ENCODE measurements at places on chromosomes 7 and 10.

GRCh38 chr7:50068850-50069551, 24.0 kb downstream of the ZPBP start:
- no peak for DNase-seq

- no peak for DNase-seq
Measured at GRCh38 chr7:85426487-85426960, 239.7 kb upstream of the SEMA3D start.

GRCh38 chr10:51162002-51162401, 87.7 kb downstream of the PRKG1 start:
- DNase-seq, result no peak

DNA sequence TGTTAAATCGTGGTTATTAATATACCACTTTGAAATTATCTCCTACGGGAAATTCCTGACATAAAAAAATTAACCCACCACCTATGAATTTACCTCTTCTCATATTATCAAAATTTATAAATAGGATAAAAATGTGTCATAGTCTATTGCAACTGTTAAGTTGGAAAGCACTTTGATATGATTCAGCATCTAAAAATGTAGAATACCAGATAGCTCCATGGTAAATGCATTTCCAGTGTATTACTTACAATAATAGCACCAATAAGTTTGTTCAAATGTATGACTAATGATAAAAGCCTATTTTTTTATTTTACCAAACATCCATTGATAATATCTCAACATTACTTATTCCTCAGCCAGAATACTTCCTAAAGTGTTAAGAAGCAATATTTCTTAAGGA, 13.6 kb upstream of the KCND2 start:
- no peak for DNase-seq

DNA sequence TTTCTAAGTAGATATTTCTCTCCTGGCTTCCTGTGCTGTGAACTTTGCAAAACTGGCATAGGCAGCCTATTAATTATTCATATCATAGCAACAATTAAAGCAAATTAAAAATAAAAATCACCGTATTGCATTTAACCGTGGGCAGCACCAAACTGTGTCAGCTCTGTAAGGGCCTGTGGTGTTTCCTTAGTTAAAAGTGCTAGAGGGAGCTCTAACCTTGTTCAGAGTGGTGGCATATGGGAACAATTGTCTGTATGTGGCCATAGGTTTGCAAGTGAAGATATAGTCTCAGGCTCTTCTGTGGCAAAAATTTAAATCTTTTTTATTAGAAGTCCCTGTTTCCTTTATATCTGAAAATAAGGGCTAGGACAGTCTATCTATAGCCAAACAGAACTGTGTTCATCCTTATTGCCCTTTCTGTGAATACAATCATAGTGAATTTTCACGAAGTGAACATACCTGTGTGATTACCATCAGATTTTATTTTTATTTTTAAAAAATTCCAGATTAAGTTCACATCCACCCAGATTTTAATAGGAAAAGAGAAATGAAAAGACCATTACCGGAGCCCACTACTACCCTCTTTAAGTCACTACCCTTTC, 92.6 kb downstream of the POLL start:
- no peak for DNase-seq

DNA sequence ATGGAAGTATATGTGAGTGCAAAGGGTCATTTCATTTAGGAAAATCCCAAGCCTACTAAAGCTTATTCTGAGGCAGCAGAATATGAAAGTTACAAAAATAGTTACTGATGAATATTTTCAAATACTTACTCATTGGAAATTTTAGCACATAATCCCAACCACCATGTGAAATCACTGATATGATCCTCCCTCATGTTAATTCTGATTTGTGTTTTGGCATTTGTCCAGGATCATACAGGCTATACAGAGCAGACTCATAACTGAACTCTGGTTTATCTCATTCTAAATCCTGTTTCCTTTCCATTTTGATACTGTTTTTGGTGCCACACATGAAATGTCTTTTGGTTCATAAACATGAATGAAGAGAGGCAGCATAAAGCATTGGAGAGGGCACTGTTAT, 3.4 kb upstream of the FAM24B start:
- DNase-seq, result no peak

- no peak for DNase-seq
Measured at GRCh38 chr10:131656009-131656408, 244.8 kb upstream of the PPP2R2D start.

- no peak for DNase-seq
Measured at GRCh38 chr7:5636914-5637313, 144.5 kb downstream of the RNF216 start.

DNA sequence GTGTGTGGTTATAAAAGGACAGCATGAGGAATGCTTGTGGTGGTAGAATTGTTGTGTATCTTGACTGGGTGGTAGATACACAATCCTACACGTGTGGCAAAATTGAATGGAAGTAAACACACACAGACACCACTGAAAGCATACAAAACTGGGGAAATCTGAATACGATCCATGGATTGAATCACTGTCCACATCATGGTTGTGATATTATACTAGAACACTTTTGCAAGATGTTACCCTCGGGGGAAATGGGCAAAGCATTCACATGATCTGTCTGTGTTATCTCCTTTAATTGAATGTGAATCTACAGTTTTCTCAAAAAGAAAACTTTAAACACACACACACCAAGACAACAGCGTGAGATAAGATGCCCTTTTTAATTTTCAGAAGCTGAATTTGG, 165.2 kb upstream of the CELF2 start:
- DNase-seq, result no peak

- DNase-seq, result no peak
Measured at GRCh38 chr10:133167693-133168616, 7.9 kb downstream of the KNDC1 start.

DNA sequence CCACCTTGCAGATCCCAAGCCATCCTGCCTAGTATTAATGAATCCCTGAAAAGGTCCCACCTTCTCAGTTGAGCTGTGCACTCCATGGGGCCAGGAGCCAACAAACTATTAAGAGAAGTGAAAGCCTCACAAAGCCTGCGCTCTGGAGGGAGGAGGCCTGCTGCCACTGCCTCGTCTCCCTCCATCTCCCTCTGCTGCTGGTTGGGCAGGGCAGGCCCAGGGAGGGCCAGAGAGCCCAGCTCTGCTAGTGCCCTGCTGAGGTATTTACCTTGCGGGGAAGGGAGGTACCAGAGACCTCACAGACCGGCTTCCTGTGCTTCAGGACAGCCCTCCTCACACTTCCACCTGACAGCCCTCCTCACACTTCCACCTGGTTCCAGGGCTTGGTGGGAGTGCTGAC, 171.5 kb downstream of the SH3PXD2A start:
- DNase-seq, result no peak

DNA sequence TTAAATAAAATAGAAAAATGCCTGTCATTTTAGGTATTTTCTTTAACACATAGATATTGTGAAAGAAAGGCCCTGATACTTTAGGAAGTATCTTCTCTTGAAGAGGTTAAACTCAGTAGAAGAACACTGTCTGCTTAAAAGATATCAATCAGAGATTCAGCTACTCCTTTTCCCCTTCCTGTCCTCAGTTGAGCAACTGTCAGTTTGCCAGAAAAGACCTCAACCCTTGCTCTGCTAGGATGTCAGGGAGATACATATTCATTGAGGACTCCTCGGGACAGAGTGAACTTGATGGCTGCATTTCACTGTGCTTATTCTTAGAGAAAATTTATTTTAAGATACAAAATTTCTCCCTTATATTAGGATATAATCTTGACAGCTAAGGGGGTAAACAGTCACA, 173.6 kb upstream of the CACNA2D1 start:
- DNase-seq, result no peak

- no peak for DNase-seq
Measured at GRCh38 chr10:105258674-105259065, 617.6 kb downstream of the SORCS3 start.

GRCh38 chr10:88421590-88421989, 161.5 kb downstream of the RNLS start:
- DNase-seq, result no peak

DNA sequence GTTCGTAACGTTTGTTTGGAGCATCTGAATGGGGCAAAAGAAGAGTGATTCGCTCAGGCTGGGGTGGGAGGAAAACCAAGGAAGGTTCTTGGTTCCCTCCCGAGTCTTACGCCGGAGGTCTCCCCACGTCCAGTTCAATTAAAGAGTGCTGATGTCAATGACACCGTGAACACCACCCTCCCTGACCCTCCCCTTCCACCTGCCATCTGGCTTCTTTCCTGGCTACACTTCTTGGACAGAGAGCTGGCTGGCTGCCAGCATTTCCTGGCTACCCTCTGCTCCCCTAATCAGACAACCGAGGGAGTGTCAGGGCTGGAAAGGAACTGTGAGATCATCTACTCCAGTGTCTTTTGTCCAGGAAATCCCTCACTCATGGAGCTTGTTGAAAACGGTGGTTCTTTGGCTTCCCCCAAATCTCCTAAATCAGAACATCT, 24.1 kb upstream of the FFAR4 start:
- DNase-seq, result no peak

DNA sequence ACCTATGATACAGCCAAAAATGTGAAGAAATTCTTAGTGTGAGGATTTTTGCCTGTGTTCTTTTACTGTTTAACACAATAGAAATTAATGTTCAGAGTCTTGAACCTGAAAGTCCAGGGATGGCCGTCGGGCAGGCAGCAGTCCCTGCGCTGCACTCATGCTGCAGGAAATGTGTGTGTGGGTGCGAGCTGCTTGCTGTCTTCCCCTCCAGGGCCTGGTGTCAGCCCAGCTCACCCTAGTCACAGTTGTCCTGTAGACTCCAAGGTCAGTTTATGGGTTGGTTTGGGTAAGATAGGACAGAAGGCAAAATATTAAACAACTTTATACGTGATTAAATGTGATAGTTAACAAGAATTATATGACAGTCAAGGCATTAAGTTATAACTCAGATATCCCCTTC, 78.7 kb downstream of the DYNC2I1 start:
- no peak for DNase-seq

GRCh38 chr7:37633048-37633447, 50.5 kb upstream of the GPR141 start:
- DNase-seq, result no peak

- no peak for DNase-seq
Measured at GRCh38 chr10:89269433-89270152, 18.0 kb upstream of the LIPA start.

DNA sequence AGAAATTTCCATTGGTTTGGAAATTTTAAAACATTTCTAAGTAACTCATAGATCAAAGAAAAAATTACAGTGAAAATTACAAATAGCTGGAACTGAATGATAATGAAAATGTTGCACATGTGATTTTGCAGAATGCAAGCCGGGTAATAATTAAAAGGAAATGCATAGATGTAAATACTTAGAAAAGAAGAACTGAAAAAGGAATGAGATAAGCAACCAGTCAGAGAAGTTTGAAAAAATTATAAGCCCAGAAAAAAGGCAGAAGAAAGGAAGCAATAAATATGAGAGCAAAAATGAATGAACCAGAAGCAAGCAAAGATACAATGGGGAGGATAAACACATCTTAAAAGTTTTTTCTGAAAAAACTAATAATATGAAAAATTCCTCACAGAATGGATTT, 3.2 kb upstream of the TMEM273 start:
- DNase-seq, result no peak

GRCh38 chr7:55474944-55475854, 97.1 kb downstream of the VOPP1 start:
- DNase-seq, result no peak

DNA sequence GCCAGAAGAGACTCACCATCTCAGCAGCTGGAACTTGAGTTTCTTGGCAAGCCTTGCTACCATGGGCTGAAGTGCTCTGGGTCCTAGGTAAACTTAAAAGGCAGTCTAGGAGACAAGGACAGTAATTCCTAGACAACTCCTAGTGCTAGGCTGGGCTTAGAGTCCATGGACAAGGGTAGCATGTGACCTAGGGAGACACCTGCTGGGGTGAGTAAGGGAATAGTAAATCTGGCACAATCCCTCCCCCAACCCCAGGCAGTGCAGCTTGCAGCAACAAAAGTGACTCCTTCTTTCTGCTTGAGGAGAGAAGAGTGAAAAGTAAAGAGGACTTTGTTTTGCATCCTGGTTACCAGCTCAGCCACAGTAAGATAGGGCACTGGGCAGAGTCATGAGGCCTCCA, 316.5 kb upstream of the IMMP2L start:
- no peak for DNase-seq

GRCh38 chr10:131181456-131181855, 130.1 kb downstream of the TCERG1L start:
- no peak for DNase-seq

DNA sequence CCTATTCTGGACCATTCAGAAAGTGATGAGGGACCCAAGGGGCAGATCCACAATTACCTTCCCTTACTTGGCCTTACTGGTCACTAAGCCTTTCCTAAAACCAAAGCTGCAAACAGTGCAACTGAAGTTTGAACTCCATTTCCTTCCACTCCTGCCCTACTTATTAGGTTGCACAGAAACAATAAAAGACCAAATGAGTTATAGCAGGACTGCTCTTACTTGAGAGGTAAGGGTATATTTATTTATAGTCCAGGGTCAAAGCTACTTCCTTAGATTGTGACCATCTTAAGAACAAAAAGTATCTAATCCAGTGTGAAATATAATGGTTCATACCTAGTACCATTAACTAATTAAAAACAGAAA, 27.0 kb downstream of the CDK6 start:
- no peak for DNase-seq

DNA sequence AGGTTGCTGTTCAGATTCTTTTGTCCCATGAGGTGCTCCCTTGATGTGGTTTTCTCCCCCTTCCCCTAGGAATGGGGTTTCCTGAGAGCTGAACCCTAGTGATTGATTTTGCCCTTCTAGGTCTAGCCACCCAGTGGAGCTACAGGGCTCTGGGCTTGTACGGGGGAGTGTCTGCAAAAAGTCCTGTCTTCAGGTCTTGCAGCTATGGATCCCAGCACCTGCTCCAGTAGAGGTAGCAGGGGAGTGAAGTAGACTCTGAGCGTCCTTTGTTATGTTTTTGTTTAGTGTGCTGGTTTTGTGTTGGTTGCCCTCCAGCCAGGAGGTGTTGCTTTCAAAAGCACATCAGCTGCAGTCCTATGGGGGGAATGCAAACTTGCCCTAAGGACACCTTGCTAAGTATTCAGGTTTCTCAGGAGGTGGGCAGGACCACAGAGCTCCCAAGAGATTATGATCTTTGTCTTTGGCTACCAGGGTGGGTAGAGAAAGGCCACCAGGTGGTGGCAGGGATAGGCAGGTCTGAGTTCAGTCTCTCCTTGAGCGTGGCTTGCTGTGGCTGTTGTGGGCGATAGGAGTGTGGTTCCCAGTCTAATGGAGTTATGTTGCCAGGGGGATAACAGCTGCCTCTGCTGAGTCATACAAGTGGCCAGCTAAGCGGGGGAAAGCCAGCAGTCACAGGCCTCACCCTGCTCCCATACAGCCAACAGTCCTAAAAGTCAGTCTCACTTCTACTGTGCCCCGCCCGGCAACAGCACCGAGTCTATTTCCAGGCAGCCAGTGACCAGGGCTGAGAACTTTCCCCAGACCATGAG, 92.4 kb upstream of the JCAD start:
- no peak for DNase-seq

- DNase-seq, result no peak
Measured at GRCh38 chr10:106355450-106355849, 809.1 kb downstream of the SORCS1 start.

GRCh38 chr10:118564652-118565051, 30.8 kb downstream of the PRLHR start:
- no peak for DNase-seq

GRCh38 chr7:50656141-50656895, 91.1 kb upstream of the DDC start:
- no peak for DNase-seq
